ENCODE measurements at places on chromosomes 11 and 22. TPM values are rescaled to one million over a fixed set of nuclear protein-coding genes. Genes with fewer than 3 reads are reported as not detected.

Gene CADM1
- total RNA-seq = 9.7 TPM

Gene CARD18
- total RNA-seq = not detected

Gene MMP13
- not detected for total RNA-seq

Gene DNAJB7
- total RNA-seq = not detected

Gene PNPLA5
- total RNA-seq = not detected

Gene OTOG
- total RNA-seq = not detected

Gene ENTHD1
- total RNA-seq = not detected

Gene LRRC74B
- not detected for total RNA-seq

Gene ROBO4
- total RNA-seq = 605 TPM

Gene SOX10
- total RNA-seq = not detected

All from glomerular endothelial cell (primary cell).